Mononuclear cell (primary cell): ENCODE measurements at places on chromosomes 12 and 14. TPM values are rescaled to one million over a fixed set of nuclear protein-coding genes. Genes with fewer than 3 reads are reported as not detected.

The PRICKLE1 gene
- 1.9 TPM for total RNA-seq

The PRR4 gene
- total RNA-seq, result 0.52 TPM

The KSR2 gene
- total RNA-seq, result 0.10 TPM

The SETD1B gene
- total RNA-seq, result 28.4 TPM

The RPL41 gene
- 5,493 TPM for total RNA-seq

The FSCB gene
- total RNA-seq, result under 0.01 TPM

The RHOJ gene
- total RNA-seq, result 0.10 TPM

The SLC24A4 gene
- 6.7 TPM for total RNA-seq

The HNF1A gene
- not detected for total RNA-seq

The LTB4R gene
- 12.5 TPM for total RNA-seq

The CELA1 gene
- total RNA-seq, result not detected

The WIF1 gene
- total RNA-seq, result not detected

The CLECL1 gene
- 4.4 TPM for total RNA-seq

The C1QL4 gene
- total RNA-seq, result 0.10 TPM

The TAS2R8 gene
- 0.21 TPM for total RNA-seq

The KRT82 gene
- total RNA-seq, result not detected
